ENCODE measurements at places on chromosomes 11 and 22. TPM values are rescaled to one million over a fixed set of nuclear protein-coding genes. Genes with fewer than 3 reads are reported as not detected.
A peak's percentile ranks its signal among the peaks of the same experiment; 100 is the strongest.

NFAM1 gene
- total RNA-seq, result not detected

MGAT3 gene
- total RNA-seq, result not detected

NFRKB gene
- total RNA-seq, result 17.6 TPM

DNA sequence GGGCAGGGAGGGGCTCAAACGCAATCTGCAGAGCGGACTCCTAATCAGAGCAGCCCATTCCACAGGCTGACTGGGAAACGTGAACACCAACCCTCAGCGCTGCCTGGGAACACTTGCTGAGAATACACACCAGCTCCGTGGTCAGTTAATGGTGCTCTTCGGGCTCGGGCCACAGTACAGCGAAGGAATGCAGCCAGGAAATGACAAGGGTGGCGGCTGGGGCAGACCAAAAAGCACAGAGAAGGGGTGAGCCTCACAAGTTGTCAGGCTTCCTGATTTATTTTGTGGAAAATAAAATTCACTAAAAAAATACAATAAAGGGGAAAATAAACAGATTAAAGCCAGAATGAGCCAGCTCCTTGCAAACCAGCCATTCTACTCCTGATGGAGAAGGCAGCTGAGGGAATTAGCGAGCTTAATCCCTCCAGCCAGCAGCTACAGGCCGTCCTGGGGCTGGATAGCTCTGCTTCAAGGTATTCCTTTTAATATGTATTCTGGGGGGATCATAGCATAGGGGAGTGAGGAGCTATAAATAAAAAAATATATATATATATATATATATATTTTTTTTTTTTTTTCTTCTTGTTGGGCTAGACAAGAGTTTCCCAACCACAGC, 165.5 kb upstream of the NTM start:
- DNase-seq, result no peak

DNA sequence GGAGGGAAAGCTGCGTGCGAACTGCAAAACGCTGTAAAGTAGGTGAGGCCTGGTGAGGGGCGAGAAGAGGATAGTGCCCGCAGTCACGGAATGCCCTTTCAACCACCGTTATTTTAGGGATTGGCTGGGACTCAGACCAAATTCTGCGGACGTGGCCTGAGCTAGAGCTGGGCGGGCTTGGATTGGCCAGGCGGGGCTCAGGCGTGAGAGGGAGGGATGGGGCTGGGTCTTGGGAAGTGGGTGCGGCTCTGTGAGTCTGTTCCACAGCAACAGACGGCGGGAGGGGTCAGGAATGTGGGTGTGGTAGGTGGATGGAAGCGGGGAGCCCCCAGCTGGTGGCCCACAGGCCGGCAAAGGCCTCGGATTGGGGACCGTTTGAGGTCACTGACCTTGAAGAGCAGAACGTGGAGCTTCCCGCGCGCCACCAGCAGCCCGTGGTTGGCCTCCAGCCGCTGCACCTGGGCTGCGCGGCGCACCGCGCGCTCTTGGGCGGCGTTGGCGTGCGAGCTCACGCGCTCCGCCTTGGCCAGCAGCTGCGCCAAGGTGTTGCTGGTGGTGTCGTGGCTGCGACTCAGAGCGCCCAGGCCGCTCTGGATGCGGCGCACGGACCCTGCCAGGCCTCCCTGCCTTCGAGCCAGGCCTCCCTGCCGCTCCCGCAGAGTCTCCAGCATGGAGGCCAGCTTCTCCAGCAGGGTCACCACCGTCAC, 444 bp downstream of the CAVIN3 start:
- DNase-seq, result peak; percentile 99

DNA sequence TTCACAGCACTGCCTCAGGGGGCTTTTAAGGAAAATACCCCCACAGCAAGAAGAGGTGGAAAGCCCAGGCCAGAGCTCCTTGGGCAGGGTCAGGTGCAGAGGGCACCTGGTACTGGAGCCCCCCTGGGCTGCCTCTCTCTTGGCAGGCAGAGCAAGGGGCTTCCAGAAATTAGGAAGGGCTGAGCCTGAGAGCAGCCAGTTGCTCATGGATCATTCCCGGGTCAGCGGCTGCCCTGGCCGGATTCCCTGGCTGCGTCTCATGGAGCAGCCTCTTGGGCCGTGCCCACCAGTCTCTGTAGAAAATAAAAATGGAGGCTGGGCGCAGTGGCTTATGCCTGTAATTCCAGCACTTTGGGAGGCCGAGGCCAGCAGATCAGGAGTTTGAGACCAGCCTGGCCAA, 10.3 kb upstream of the OMP start:
- DNase-seq, result no peak

DNA sequence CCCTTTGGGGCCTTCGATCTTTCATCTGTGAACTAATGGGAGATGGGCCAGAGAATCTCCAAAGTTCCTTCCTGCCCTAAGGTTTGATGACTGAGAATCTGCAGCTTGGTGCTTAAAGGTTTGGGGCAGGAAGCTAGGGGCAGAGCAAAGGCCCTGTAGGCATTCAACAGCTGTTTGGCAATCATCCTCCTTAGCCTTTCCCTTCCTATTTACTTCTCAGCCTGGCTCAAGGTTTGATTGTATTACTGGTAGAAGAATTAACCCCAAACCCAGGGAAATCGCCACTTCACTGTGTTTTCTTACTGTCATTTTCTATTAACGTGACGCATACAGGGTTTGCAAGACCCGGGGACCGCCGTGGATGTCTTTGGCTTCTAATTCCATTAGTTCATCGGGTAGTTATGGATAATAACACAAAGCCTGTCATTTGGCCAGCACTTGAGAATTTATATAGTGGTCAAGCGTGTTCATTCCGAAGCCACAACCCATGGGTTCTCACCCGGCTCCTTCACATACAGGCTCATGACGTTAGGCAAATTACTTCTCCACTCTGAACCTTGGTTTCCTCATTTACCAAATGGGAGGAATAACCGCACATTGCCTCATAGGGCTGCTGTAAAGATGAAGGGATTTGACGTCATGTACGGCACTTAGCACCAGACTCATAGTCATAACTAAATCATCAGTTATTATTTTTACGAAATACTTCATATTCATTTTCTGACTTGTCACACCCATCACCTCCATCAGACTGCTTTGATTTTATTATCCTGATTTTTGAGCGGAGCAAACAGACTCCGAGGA, 158.1 kb downstream of the FBXO7 start:
- no peak for DNase-seq

GRCh38 chr11:68160100-68160695, 39.0 kb upstream of the CHKA start:
- DNase-seq, result no peak

DNA sequence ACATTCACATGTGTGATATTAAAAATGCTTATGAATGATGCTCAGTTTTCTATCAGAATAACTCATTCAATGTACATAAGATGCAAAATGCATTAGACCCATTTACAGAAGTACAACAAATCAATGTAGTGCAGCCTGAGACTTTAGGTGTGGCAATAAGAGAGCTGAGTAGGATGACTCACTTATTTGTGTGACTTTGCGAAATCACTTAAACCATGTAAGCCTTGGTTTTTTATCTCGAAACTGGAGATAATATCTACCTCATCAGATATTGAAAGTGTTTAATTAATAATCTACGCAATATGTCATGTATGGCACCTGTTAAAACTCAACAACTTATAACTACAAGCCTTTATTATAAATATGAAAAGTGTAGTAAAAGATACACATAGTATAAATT, 105.7 kb upstream of the LUZP2 start:
- DNase-seq, result peak; percentile 66

GGTLC3 gene
- total RNA-seq, result not detected
